ENCODE measurements at places on chromosomes 4 and X.
A peak's percentile ranks its signal among the peaks of the same experiment; 100 is the strongest.

DNA sequence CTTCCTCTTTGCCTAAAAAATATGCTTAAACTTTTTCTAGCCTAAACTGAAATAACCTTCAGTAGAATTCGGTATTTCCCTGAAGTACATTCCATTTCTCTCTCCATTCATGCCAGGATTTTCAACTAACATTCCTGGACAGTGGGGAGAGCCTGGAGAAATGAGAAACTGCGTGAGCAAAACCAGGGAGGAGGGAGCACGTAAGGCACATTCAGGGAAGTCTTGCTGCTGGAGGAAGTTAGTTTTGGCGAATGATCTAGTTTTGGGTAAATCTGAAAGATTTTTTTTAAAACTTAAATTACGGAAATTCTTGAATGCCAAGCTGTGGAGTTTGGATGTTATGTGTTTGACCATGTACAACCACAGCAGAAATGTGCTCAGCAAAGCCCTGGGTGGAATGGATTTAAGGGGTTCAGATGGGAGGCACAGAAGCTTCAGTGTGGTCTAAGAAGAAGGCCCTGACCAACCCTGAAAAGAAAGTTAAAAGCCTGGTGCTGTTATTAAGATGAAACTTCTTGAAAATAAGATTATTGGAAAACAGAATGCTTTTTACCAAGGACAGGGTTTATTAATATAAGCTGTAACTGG is 347.8 kb downstream of the ANK2 start:
- DNase-seq, result peak; percentile 94

- no peak for DNase-seq
Observed at GRCh38 chr4:97027728-97028410, 1115.4 kb downstream of the STPG2 start.

DNA sequence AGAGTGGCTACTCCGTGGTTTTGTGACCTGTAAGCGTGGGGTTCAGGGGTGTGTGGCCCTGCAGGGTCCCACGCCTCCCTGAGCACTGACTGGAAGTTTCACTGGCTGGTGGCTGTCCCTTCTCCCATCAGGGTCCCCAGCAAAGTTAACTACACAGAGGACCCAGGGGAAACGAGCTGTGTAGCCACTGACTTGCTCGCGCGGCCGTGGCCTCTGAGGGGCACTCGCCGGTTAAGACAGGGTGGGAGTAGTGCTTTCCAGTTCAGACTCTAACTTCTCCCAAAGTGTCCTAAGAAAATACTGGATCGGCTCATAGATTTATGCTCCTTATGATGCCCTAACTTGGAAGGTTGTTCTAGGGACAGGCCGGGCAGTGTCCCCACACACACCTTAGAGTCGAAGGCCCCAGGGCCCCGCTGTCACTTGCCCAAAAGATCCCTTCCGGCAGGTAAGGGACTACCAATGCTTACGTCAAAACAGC is 28.2 kb downstream of the NELFA start:
- DNase-seq, result no peak

DNA sequence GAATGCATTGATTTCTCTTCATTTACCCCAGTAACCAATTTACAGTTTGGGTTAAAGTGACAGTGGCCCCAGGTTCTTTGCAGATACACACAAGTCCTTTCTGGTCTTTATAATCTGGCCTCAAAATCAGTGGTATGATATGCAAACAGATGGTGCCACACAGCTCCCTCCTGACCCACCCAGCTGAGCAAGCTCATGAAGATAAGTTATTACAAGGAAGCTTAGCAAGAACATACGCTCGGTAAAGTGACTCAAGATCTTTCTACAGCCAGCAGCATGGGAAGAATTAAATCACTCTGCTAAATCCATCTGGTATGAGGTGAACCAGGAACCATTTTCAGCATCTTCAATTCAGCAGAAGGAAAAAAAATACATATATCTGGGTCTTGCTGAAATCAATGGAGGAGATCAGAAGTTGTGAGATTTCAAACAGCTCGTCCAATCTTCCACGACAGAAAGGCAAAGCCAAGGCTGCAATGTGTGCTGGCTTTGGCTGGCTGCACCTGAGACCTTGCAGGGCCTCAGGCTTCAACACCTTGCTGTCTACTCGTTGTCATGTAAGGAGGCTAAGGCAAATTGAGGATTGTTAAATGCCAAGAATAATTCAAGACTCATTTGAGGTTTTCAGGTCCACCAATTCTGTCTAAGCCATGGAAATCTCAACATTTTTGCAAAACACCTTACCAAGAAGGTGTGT is 28.2 kb downstream of the SEL1L3 start:
- DNase-seq, result no peak

- DNase-seq, result peak; percentile 28
Observed at GRCh38 chr4:30866346-30866745, 146.2 kb downstream of the PCDH7 start.

- no peak for DNase-seq
Observed at GRCh38 chrX:154979629-154980028, 42.9 kb downstream of the F8 start.

- no peak for DNase-seq
Observed at GRCh38 chrX:51361251-51361650, 28.6 kb downstream of the NUDT10 start.

DNA sequence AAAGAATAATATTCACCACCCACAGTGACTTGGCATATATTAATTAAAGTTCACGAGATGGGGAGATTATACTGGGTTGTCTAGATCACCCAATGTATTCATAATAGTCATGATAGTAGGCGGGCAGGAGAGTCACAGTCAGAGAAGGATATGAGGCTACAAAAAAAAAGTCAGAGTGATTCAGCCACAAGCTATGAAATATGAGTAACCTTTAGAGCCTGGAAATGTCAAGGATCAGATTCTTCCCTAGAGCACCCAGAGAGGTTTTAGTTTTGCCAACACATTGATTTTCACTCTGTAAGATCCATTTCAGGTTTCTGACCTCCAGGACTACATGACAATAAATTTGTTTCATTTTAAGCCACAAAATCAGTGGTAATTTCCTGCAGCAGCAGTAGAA is 501.9 kb downstream of the GABRG1 start:
- DNase-seq, result peak; percentile 53

GRCh38 chrX:21948897-21949578 is 8.5 kb downstream of the SMS start:
- no peak for DNase-seq

DNA sequence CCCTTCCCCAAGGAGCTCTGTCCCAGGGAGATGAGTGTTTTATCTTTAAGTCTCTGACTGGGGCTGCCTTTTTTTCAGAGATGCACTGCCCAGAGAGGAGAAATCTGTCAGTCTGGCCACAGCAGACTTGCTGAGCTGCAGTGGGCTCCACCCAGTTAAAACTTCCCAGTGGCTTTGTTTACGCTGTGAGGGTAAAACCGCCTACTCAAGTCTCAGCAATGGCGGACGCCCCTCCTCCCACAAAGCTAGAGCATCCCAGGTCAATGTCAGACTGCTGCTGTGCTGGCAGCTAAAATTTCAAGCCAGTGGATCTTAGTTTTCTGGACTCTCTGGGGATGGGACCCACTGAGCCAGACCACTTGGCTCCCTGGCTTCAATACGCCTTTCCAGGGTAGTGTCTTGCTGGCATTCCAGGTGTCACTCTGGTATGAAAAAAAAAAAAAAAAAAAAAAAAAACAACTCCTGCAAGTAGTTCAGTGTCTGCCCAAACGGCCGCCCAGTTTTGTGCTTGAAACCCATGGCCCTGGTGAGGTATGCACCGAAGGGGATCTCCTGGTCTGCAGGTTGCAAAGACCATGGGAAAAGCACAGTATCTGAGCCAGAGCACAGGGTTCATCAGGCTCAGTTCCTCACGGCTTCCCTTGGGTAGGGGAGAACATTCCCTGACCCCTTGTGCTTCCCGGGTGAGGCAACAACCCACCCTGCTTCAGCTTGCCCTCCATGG is 1616.1 kb upstream of the ADGRL3 start:
- DNase-seq, result no peak

- DNase-seq, result no peak
Observed at GRCh38 chrX:68944211-68944610, 115.4 kb downstream of the EFNB1 start.

DNA sequence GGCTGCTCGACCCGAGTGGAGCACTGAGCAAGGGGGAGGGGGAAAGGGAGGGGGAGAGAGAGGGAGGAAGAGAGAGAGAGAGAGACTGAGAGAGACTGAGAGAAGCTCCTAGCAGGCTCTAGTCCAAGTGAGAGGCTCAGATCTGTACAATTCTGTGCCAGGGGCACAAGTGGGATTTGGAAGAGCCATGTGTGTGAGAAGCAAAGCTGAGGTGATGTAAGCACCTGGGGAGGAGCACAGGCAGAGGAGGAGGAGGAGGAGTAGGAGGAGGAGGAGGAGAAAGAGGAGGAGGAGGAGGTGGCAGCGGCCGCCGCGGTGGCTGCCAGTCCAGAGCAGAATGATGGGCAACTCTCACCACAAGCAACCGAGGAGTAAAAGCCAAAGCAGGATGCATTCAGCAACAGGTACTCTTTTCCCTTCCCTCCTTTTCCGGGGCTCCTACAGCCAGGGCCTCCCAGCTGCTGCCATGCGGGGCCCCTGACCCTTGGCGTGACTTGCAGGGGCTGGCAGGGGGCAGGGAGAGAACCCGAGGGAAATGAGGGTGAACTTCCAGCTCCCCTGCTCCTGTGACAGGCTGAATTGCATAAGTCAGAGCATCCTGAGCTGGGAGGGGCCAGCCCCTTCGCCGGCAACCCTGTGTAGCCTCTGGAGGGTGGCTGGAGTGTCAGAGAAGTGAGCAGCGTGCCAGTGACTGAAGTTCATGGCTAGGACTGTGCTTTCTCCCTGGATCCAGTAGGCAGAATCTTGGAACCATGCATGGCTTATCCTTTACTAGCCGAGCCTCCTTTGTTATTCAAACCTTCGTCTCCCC is 62.2 kb downstream of the RTL5 start:
- no peak for DNase-seq

GRCh38 chr4:115763051-115763450 is 649.6 kb upstream of the NDST4 start:
- DNase-seq, result no peak

GRCh38 chr4:150874338-150875226 is 140.5 kb downstream of the LRBA start:
- no peak for DNase-seq
